ENCODE measurements at places on chromosomes 5 and 9.

DNA sequence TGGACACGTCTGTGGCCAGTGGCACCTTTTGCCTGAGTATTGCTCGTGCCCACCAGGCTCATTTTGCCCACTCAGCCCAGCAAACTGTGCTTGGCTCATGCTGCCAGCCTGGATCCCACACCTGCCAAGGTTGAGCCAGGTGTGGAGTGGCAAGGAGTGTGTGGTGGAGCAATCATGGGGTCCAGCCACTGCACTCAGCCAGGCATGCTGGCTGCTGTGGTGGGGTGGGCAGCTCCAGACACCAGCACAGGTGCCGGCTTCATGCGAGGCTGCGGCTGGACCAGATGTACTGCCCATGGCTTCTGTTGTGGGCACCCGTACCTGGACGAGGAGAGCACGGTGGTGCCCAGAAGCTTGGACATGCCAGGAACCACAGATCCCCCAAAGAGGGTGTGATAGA lies 364.1 kb downstream of the TMEM38B start:
- no peak for DNase-seq

GRCh38 chr5:58117542-58117941 lies 342.3 kb downstream of the PLK2 start:
- DNase-seq: no peak

- no peak for DNase-seq
Observed at GRCh38 chr9:114169029-114169951, 14.0 kb downstream of the COL27A1 start.

DNA sequence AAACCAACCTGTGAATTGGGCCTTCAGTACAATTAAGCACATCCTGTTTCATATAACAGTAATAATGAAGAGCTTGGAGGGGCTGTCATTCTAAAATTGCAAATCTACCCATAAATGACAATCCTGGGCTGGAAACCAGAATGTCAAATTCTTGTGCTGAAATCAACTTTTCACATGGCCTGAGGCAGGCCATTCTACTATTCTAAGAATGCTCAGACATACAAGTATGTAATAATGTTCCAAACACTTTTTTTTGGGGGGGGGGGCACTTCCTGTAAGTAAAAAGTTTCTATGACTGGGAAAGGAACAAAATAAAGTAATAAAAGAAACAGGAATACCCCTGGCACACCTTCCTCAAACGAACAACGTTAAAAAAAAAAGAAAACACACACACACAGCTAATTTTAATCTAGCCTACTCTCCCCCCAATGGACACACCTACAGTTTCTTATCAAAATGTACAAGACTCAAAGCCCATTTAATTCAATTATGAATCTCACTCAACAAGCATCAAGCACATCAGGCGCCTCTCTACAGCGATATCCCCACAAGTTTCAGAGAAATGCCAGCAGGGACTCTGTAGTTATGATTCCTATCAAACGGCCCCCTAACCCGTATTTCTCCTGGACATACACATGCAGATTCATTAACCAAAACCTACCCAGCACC lies 1.4 kb downstream of the ETF1 start:
- DNase-seq: no peak

DNA sequence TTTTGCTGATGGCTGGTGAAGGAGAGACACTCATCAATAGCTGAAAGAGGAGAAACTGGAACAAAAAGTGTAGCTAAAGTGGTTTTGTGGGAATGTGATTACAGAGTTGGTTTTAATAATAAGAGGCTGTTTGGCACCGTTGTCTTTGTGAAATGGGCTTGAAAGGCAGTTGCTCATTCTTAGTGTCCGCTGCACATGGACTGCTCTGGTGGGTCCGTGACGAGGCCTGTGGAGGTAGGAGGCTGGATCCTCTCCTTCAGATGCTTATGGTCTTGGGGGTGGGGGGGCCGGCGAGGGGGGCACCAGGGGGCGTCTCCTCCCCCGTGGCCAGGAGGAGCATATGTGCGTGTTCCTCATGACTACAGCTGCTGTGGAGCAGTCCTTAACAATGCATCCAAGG lies 29.8 kb downstream of the FUBP3 start:
- no peak for DNase-seq

- DNase-seq: no peak
Observed at GRCh38 chr5:118921866-118922265, 66.5 kb downstream of the DTWD2 start.

DNA sequence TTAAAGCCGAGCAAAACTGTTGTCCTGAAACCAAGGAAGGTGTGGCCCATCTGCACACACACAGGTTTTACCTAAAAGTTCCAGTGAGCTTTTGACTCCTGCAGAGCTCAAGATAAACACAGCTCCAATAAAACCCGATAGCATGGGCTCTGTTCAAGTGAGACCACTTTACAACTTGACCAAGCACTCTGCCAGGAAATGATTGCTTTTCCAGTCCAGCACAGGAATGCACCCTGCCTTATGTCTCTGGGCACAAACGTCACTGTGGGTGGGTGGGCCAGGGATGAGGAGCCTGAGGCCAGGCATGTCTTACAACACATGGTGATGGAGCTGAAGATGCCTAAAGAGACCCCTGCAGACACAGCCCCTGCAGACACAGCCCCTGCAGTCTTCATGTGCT lies 115.3 kb downstream of the ROR2 start:
- no peak for DNase-seq

- peak; percentile 28 for DNase-seq
Observed at GRCh38 chr5:80754900-80755299, 100.1 kb upstream of the DHFR start.

GRCh38 chr5:35229076-35230037 lies 930 bp downstream of the PRLR start:
- peak; percentile 6 for DNase-seq

- DNase-seq: no peak
Observed at GRCh38 chr5:109316634-109317033, 93.1 kb downstream of the PJA2 start.

- peak; percentile 30 for DNase-seq
Observed at GRCh38 chr9:133945314-133945975, 46.7 kb downstream of the VAV2 start.

DNA sequence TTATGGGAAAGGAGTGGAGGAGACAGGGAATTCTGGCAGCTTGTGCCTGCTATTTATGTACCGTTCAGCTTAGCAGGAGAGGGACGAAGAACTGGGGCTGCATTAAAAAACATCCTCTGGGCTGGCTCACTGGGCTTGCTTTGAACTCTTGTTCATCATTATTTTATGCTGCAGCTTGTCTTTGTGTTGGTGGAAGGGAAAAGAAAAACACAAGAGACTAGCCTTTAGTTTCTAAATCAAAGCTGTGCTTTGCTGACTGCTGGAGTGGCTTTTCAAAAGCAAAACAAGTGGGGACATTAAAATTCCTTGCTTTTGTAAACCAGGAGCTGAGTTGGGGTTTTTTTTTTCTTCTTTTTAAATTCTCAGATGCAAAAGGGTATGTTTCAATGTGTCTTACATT lies 5.9 kb upstream of the RGMB start:
- DNase-seq: no peak

- no peak for DNase-seq
Observed at GRCh38 chr5:36815871-36816270, 60.7 kb upstream of the NIPBL start.

GRCh38 chr5:108649646-108650045 lies 98.1 kb upstream of the FER start:
- no peak for DNase-seq

DNA sequence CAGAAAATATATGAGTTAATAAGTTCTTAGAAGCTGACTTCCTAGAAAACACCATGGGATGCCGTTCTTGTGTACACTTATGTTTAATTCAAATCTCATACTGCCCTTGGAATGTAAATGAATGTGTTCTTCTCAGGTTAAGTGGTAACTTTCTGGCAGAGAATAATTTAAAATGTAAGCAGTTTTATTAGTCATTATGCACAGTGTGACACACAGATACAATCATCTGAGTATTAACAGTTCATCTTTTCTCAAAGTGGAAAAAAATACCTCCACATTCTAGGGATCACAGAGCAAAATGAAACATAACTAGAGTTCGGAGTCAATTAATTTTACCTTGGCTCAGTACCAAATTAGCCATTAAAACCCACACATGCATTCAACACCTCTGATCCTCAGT lies 508.1 kb downstream of the CDH9 start:
- no peak for DNase-seq

- no peak for DNase-seq
Observed at GRCh38 chr5:118768607-118769175, 219.7 kb downstream of the DTWD2 start.

DNA sequence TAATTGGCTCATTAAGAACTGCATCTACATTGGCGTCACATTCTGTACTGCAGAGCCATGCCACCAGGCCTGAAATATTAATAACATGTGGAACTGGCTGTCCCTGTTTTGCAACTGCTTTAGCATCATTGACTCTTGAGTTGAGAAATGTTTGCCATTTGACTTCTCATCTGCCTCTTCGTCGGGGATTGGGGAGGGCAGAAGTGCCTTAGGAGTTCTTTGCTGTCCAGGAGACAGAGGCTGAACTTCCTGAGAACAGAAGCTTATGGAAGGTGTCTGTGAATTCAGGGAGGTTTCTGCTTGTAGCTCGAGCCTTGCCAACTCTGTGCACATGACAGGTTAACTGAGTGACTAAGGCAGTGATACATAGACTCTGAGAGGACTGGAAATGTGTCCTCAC lies 265.0 kb downstream of the KIF4B start:
- no peak for DNase-seq

GRCh38 chr5:72885824-72886223 lies 69.4 kb downstream of the TNPO1 start:
- DNase-seq: no peak

GRCh38 chr9:89352451-89352850 lies 34.2 kb downstream of the SECISBP2 start:
- no peak for DNase-seq

DNA sequence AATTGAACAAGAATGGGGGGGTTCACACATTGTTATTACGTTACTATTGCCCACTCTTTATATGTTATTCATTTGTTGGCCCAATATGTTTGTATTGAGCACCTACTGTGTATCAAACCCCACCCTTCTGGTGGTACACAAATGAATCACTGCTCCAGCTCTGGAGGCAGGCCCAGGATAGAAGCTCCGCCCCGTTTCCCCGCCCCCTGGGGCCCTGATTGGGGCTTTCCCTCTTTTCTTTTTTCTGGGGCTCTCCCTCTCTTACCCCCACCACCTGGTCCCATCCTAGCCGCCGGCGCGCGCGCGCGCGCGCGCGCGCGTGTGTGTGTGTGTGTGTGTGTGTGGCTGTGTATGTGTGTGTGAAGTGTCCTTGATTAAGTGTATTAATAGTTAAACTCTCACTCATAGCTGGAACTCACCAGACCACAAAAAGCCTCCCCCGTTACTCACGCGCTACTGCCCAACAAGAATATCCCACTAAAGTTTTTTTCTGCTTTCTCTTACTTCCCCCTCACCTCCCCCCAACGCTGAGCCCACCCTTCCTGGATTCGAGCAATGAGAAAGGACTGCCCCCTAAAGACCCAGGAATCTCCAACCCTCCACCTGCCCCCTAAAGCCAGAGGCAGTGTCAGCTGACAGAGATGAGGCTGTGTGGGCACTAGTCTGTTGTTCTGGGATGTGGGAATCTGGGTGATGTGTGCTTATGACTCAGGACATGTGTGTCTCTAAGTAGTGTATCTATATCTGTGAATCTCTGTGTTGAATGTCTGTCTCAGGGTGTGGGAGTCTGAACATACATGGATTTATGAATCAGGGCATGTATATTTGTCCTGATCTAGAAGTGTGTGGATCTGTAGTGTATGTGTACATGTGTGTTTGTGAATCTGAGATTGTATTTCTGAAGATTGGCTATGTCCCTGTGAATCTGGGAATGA lies 4.0 kb downstream of the CXXC5 start:
- peak; percentile 87 for DNase-seq

- DNase-seq: no peak
Observed at GRCh38 chr5:178215280-178216002, 11.1 kb downstream of the HNRNPAB start.

DNA sequence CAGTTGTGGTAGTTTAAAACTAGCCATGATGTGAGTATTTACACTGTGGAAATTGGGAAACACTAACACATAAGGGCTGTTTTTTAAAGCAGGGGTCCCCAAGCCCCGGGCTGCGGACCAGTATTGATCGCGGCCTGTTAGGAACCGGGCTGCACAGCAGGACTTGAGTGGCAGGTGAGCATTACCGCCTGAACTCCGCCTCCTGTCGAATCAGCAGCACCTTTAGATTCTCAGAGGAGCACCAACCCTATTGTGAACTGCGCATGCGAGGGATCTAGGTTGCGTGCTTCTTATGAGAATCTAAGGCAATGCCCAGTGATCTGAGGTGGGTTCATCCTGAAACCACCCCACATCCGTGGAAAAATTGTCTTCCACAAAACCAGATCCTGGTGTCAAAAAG lies 127.8 kb downstream of the PCSK5 start:
- no peak for DNase-seq

GRCh38 chr9:134606951-134607731 lies 34.5 kb upstream of the COL5A1 start:
- DNase-seq: peak; percentile 78

DNA sequence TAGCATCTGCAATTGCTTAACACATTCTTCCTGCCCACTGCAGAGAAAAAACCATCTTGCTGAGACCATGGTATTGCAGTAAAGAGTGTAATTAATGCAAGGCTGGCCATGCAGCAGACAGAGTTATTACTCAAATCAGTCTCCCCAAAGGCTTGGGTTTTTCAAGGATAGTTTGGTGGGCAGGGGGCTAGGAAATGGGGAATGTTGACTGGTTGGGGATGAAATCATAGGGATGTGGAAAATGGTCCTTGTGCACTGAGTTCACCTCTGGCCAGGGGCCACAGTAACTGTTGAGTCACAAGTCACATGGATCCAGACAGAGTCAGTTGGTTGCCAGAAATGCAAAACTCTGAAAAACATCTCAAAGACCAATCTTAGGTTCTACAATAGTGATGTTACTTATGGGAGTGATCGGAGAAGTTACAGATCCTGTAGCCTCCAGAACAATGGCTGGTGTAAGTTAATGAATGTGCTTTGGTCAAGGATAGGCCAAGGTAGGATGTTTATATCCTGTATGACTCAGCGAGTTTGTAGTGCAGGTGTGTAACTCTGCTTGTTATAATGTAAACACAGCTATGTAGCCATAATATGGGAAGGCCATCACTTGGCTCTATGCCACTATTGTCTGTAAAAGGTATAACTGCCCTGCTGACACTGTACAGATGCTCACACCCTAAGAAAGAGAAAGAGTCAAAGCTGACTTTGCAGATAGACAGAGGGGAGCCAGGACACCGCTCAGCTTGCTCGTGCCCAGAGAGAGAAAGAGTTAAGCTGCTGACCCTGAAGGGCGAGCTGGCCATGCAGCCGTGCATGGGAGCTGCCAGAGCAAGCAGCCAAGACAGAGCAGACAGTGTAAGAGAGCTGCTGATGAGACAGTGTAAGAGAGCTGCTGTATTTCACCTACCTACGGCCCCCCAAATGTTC lies 27.2 kb downstream of the C9orf152 start:
- DNase-seq: peak; percentile 81

- no peak for DNase-seq
Observed at GRCh38 chr5:10400411-10400810, 41.3 kb upstream of the ROPN1L start.

Measured in RPMI8226 (cell line).